Neural crest cell (in vitro differentiated cells): ENCODE measurements at places on chromosomes 7 and 10. TPM values are rescaled to one million over a fixed set of nuclear protein-coding genes. Genes with fewer than 3 reads are reported as not detected.

The MRLN gene
- total RNA-seq, result not detected in 2 replicates

GRCh38 chr7:149682038-149682437 is 91.3 kb downstream of the ZNF467 start:
- no peaks in the 10 kb centered on the region for H3K4me1 ChIP-seq
- peaks cover 3% of the 10 kb centered on the region for H3K36me3 ChIP-seq
- peaks cover 41% of the 10 kb centered on the region for H3K27me3 ChIP-seq
- no peak overlapping the region for H3K27ac ChIP-seq
- H3K4me3 ChIP-seq, result no peak overlapping the region
- no peak for DNase-seq

DNA sequence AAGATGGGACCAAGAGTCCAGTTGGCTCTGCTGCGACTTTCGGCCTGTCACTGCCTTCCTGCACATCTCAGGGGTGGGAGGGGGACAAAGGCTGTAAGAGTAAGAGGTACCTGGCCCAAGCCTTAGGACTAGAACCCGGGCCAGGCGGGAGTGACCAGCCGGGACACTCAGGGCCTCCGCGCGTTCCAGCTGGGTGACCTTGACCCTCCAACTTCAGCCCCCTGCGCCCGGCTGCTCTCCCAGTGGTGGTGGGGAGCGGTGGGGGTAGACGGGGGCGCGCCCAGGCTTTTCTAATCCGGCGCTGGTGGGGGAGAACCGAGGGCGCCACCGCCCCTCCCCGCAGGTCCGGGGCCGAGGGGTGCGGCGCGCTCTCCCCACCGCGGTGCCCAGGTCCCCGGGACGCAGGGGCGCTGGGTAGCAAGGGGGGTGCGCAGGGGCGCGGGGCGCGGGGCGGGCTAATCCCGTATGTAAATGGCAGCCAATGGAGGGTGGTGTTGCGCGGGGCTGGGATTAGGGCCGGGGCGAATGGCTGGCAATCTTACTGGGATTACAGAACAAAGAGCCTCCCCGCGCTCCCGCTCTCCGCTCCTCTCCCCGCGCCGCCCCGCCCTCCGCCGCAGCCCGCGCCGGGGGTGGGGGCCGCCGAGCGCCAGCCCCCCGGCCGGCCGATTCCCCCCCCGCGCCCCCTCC is at the start of gene GTF2IRD1:
TSS of gene GTF2IRD1 (plus strand) at position 585 of the 690 bp plus-strand sequence. CDS start 54,175 bp downstream, outside the sequence.
- no peaks in the 10 kb centered on the region for H3K27me3 ChIP-seq
- H3K36me3 ChIP-seq, result no peaks in the 10 kb centered on the region
- peaks cover 18% of the 10 kb centered on the region for H3K4me1 ChIP-seq

DNA sequence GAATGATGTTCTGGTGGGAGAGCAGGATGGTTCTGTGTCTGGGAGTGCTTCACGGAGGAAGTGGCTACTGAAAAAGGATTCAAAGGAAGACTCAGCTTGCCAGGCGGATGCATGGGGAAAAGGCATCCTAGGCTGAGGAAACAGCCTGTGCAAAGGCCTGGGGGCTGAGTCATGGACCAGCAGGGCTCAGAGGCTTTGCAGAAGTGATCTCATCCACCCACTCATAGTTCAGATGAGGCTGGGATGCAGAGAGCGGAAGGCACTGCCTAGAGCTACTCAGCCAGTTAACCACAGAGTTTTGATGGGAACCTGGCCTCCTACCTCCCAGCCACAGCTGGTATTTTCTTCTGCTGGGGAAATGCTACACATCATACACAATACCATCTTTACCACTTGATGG is 15.8 kb upstream of the ADAMTS14 start:
- no peak for DNase-seq
- H3K4me3 ChIP-seq, result no peak overlapping the region
- no peaks in the 10 kb centered on the region for H3K27me3 ChIP-seq
- H3K4me1 ChIP-seq, result peaks cover 8% of the 10 kb centered on the region
- no peak overlapping the region for H3K27ac ChIP-seq

DNA sequence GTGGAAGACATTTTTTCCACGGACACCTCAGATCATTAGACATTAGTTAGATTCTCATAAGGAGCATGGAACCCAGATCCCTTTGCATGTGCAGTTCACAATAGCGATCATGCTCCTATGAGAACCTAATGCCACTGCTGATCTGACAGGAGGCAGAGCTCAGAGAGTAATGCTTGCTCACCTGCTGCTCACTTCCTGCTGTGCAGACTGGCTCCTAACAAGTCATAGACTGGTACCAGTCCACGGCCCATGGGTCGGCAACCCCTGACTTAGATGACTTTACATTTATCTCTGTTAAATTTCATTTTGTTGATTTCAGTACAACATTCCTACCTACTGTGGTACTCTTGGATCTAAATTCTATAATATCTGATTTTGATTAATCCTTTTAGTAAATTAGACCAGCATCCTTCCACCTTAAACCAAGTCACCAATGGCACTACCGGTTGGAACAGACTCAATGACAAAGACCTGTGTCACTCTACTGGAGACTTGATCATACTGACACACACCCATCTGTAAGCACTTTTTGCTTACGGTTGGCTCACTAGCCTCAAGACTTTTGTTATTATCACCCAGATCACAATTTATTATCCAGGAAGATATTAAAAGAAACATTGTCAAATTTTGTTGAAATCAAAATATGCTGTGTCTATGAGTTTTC is 8.0 kb upstream of the CCDC71L start:
- no peak for DNase-seq
- H3K4me3 ChIP-seq, result no peak overlapping the region
- peaks cover 3% of the 10 kb centered on the region for H3K36me3 ChIP-seq
- no peaks in the 10 kb centered on the region for H3K4me1 ChIP-seq
- no peaks in the 10 kb centered on the region for H3K27me3 ChIP-seq
- no peak overlapping the region for H3K27ac ChIP-seq

- no peak overlapping the region for H3K4me3 ChIP-seq
- H3K36me3 ChIP-seq, result no peaks in the 10 kb centered on the region
- H3K27ac ChIP-seq, result no peak overlapping the region
- H3K4me1 ChIP-seq, result peaks cover 4% of the 10 kb centered on the region
Measured at GRCh38 chr7:13641714-13642113, 347.8 kb downstream of the ETV1 start.

The PAX4 gene
- total RNA-seq, result not detected in 2 replicates

- no peaks in the 10 kb centered on the region for H3K36me3 ChIP-seq
- peak within 1 kb of the TSS; percentile 92 for H3K4me3 ChIP-seq
- peaks cover 22% of the 10 kb centered on the region for H3K4me1 ChIP-seq
- DNase-seq, result peak; percentile 55
- no peak within 1 kb of the TSS for H3K27ac ChIP-seq
Measured at GRCh38 chr7:11831736-11832495, at the start of gene THSD7A. Gene THSD7A (minus strand): TSS chr7:11832198. CDS start chr7:11831946, 252 bp downstream.

- peaks cover 15% of the 10 kb centered on the region for H3K27me3 ChIP-seq
- no peak for DNase-seq
- peak overlapping the region; percentile 89 for H3K27ac ChIP-seq
Measured at GRCh38 chr7:55887821-55888247, 578 bp downstream of the ZNF713 start.

DNA sequence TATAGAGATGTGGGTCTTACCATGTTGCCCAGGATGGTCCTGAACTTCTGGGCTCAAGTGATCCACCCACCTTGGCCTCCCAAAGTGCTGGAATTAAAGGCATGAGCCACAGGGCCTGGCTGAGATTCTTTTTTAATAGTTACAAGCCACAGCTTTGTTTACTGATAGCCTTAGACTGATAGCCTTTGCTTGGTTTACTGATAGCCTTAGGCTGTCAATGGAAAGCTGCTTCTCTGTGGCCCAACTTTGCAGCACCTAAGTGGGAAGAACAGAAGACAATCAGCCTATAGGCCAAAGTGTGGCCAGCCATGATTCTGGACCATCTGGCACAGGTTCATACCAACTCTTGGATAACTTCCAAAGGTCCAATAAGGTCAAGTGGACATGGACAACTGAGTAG is 24.1 kb upstream of the CDCA7L start:
- H3K36me3 ChIP-seq, result peaks cover 4% of the 10 kb centered on the region
- H3K27ac ChIP-seq, result no peak overlapping the region
- H3K27me3 ChIP-seq, result no peaks in the 10 kb centered on the region

The DNAH11 gene
- 0.63 and 0.84 TPM in 2 replicates for total RNA-seq

- H3K27ac ChIP-seq, result no peak overlapping the region
- H3K36me3 ChIP-seq, result peaks cover 2% of the 10 kb centered on the region
- no peak overlapping the region for H3K4me3 ChIP-seq
- peaks cover 11% of the 10 kb centered on the region for H3K4me1 ChIP-seq
Measured at GRCh38 chr10:131641231-131641630, 259.6 kb upstream of the PPP2R2D start.

- DNase-seq, result no peak
- peaks cover 16% of the 10 kb centered on the region for H3K4me1 ChIP-seq
- H3K27me3 ChIP-seq, result peaks cover 4% of the 10 kb centered on the region
- no peak overlapping the region for H3K27ac ChIP-seq
Measured at GRCh38 chr10:30528429-30528786, 94.4 kb downstream of the MAP3K8 start.

The CLRN3 gene
- total RNA-seq, result not detected in 2 replicates

The ANLN gene
- total RNA-seq, result 85.5 and 87.1 TPM in 2 replicates

- H3K4me1 ChIP-seq, result peaks cover 5% of the 10 kb centered on the region
- no peak for DNase-seq
- no peak overlapping the region for H3K4me3 ChIP-seq
- no peaks in the 10 kb centered on the region for H3K27me3 ChIP-seq
Measured at GRCh38 chr7:46626261-46626660, 705.2 kb upstream of the IGFBP3 start.

DNA sequence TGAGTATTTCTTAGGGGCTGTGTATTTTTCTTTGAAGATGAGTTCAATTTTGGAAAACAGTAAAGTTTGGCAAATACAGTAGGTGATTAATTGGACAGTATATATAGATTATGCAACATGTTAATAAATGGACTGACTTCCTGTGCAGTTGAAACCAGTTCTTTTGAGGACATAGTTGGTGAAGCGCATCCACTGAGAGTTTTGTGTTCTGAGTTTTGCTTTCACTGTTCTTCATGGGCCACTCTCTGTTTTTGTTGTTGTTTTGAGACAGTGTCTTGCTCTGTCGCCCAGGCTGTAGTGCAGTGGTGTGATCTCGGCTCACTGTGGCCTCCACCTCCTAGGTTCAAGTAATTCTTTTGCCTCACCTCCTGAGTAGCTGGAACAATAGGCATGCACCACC is 109.0 kb downstream of the SDHAF3 start:
- no peak overlapping the region for H3K4me3 ChIP-seq
- no peaks in the 10 kb centered on the region for H3K36me3 ChIP-seq
- DNase-seq, result no peak

DNA sequence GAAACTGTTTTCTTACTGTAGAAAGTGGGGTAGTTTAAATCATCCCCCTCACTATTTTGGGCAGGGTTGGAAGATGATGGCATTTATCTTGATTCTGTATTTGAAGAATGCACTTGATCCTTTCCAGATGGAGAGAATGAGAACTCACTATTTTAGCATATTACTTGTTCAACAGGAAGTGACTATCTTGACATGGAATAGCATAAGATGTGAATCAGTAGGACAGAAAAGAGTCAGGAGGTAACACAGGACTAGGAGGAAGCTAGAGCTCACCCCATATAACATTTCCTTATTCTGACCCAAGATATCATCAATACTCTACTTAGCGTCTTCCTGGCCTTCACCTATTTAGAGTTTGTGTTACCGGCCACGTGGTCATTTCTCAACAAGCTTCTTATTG is 400.2 kb downstream of the PHTF2 start:
- H3K4me3 ChIP-seq, result no peak overlapping the region
- H3K4me1 ChIP-seq, result no peaks in the 10 kb centered on the region
- no peak for DNase-seq
- no peak overlapping the region for H3K27ac ChIP-seq
- no peaks in the 10 kb centered on the region for H3K27me3 ChIP-seq
- H3K36me3 ChIP-seq, result no peaks in the 10 kb centered on the region

GRCh38 chr7:35411331-35411730 is 157.4 kb upstream of the TBX20 start:
- H3K4me3 ChIP-seq, result no peak overlapping the region
- H3K36me3 ChIP-seq, result no peaks in the 10 kb centered on the region
- DNase-seq, result no peak
- no peak overlapping the region for H3K27ac ChIP-seq

DNA sequence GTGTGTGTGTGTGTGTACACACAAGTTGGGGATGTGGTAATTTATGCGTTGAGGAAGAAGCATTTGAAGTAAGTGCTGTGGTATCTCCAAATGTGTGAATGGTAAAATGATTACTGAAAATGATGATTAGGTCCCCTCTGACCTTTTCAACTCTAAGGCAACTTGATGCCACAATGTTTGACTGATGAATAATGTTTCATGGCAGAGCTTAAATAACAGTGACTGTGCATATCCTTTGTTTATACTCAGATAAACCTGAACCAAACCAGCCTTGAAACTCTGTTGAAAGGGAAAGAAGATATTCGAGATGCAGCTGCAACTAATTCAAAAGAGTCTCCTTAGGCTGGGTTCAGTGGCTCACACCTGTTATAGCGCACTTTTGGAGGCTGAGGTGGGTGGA is 64.8 kb upstream of the YAE1 start:
- no peak overlapping the region for H3K4me3 ChIP-seq
- H3K27me3 ChIP-seq, result peaks cover 3% of the 10 kb centered on the region
- DNase-seq, result no peak
- no peak overlapping the region for H3K27ac ChIP-seq

DNA sequence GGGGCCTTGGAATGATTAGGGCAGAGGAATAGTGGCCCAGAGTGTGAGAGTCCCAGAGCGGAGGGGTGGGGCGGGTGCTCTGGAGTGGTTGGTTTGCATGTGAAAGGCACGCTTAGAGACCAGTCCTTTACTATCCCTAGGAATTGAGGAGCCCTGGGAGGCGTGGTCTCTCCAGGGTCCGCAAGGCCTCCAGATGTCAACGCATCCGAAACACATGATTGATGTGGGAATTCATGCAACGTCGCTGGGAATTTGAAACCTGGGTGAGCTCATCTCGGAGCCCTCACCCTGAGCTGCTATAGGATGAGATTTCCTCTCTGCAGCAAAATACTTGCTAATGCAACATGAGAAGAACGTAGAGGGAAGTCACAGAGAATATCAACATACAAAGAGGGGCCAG is 51.2 kb downstream of the NPTX2 start:
- H3K4me1 ChIP-seq, result peaks cover 12% of the 10 kb centered on the region
- no peaks in the 10 kb centered on the region for H3K36me3 ChIP-seq
- peak; percentile 3 for DNase-seq
- no peak overlapping the region for H3K4me3 ChIP-seq

DNA sequence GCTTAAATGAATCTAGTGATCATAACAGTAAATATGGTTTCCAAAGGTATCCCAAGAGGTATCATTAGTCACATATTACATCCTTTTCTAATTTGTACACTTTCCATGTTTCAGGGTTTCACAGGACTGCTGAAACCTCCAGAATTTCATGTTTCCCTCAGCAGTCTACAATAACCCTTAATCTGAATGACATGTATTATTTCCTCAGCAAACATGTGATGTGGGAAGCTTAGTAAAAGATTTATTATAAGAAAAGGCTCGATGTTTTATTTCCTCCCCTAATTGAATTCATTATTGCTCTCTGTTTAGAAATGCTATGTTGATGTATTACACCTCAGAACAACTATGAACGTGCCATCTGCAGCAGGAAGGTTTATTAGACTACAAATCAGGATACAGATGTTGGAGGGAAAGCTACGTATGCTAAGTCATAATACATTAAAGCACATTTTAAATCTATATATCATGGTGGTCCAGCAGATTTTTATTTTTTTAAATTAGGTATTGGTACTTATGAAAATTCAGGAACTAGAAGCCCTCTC is 52.5 kb upstream of the SKAP2 start:
- H3K4me3 ChIP-seq, result no peak overlapping the region
- H3K4me1 ChIP-seq, result no peaks in the 10 kb centered on the region
- H3K27me3 ChIP-seq, result no peaks in the 10 kb centered on the region
- no peak for DNase-seq
- no peak overlapping the region for H3K27ac ChIP-seq
- H3K36me3 ChIP-seq, result no peaks in the 10 kb centered on the region

The TIMM23 gene
- total RNA-seq, result 72.0 and 73.9 TPM in 2 replicates

- H3K4me1 ChIP-seq, result no peaks in the 10 kb centered on the region
- no peak overlapping the region for H3K27ac ChIP-seq
- no peak overlapping the region for H3K4me3 ChIP-seq
- H3K36me3 ChIP-seq, result peaks cover 2% of the 10 kb centered on the region
- no peak for DNase-seq
- peaks cover 3% of the 10 kb centered on the region for H3K27me3 ChIP-seq
Measured at GRCh38 chr7:144848078-144848477, 12.2 kb upstream of the TPK1 start.
